ENCODE measurements at places on chromosomes 12 and 14.

GRCh38 chr12:61758661-61759060 is 501.5 kb upstream of the USP15 start:
- DNase-seq = no peak

DNA sequence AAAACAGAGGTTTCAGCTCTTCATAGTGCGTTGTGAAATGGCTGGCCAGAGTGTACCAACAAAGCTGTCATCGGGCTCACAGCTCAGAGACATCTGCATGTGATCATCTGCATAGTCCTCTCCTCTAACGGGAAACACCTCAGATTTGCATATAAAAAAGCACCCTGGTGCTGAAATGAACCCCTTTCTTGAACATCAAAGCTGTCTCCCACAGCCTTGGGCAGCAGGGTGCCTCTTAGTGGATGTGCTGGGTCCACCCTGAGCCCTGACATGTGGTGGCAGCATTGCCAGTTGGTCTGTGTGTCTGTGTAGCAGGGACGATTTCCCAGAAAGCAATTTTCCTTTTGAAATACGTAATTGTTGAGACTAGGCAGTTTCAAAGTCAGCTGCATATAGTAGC is 14.3 kb upstream of the PAPLN start:
- DNase-seq = no peak

GRCh38 chr14:49999146-49999761 is 106.4 kb downstream of the ARF6 start:
- peak; percentile 76 for DNase-seq

DNA sequence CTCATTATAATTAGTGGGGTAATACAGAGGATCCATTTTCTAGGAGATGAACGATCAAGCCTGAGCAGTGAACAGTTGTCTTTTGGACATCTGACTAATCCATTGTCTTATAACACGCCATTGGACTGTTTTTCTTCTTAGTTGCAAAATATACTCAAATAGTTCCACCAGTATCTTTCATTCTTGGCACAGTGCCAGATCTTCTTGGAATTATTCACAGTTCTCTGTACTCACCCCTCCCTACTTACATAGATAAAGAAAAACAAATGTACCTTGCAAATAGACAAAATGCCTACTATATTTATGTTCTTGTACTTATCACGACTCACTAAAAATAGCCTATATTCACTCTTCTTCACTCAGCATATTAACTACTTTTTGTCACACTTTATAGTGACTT is 3.8 kb downstream of the CBLN3 start:
- no peak for DNase-seq

GRCh38 chr12:132514838-132515237 is 24.9 kb downstream of the FBRSL1 start:
- DNase-seq = no peak

GRCh38 chr14:103606963-103607668 is 21.9 kb upstream of the KLC1 start:
- DNase-seq = peak; percentile 49

GRCh38 chr12:15693228-15693911 is 95.8 kb downstream of the EPS8 start:
- DNase-seq = no peak

DNA sequence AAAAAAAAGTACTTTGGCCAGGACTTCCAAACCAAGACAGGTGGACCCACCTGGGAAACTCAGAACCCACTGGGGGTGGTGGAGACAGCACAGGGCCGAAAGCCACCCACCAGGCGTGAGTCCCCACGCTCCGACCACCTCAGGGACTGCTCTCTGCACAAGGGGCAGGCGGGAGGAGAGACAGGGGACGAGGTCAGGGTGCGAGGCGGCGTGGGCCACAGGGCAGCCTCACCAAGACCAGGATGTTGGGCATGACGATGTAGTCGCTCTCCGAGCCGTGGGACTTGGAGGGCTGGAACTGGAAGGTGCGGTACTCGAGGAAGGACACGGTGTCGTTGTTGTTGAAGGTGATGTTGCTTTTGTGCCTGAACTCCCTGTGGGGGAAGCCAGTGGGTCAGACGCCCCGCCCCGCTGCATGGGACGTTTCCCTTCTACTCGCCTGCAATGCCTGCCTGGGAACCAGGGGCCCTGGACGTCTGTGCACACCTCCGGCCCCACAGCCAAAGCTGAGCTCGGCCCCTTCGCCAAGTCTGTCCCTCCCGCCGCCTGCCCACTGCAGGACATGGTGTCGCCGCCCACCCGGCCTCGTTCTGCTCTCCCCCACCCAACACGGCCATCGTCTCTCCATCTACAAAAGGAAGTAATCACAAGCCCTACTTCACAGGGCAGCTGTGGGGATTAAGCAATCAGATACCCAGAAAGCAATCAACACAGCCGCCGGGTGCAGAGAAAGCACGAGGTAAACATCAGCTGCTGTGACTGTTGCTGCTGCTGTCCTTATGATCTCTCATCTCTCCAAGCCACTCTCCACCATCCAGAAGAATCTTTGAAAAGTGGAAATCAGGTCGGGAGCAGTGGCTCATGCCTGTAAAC is 48.7 kb downstream of the SCARB1 start:
- no peak for DNase-seq

- no peak for DNase-seq
These were observed 23.7 kb downstream of the PIGH start for GRCh38 chr14:67576216-67576955.
